A549 (cell line): ENCODE measurements at places on chromosomes 16 and 17. TPM values are rescaled to one million over a fixed set of nuclear protein-coding genes. Genes with fewer than 3 reads are reported as not detected.

DNA sequence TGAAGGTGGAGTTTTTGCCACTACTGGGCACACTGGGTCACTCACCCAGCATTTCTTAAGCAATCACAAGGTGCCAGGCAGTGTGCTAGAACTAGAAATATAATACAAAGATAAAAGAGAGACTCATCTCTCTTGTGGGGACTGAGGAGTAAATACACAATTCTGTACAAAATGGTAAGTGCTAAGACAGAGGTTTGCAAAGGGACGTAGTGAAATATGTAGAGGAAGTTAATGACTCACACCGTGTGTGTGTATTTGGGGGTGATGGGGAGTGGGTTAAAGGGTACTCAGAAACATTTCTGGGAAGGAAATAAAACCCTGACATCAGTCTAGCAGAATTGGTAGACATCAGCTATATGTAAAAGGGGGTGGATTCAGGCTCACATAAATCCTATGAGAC is 389.3 kb downstream of the CA10 start:
- DNase-seq: no peak

DNA sequence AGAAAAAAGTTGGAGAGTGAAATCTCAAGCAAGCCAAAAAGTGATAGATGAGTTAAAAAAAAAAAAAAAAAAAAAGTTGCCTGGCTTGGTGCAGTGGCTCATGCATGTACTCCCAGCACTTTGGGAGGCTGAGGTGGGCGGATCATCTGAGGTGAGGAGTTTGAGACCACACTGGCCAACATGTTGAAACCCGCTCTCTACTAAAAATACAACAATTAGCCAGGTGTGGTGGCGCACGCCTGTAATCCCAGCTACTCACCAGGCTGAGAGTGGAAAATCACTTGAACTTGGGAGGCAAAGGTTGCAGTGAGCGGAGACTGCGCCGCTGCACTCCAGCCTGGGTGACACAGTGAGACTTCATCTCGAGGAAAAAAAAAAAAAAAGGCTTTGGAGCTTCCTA is 668.8 kb downstream of the WWOX start:
- DNase-seq: no peak

GRCh38 chr16:83900571-83900970 is 1.7 kb downstream of the MLYCD start:
- no peak for DNase-seq

DNA sequence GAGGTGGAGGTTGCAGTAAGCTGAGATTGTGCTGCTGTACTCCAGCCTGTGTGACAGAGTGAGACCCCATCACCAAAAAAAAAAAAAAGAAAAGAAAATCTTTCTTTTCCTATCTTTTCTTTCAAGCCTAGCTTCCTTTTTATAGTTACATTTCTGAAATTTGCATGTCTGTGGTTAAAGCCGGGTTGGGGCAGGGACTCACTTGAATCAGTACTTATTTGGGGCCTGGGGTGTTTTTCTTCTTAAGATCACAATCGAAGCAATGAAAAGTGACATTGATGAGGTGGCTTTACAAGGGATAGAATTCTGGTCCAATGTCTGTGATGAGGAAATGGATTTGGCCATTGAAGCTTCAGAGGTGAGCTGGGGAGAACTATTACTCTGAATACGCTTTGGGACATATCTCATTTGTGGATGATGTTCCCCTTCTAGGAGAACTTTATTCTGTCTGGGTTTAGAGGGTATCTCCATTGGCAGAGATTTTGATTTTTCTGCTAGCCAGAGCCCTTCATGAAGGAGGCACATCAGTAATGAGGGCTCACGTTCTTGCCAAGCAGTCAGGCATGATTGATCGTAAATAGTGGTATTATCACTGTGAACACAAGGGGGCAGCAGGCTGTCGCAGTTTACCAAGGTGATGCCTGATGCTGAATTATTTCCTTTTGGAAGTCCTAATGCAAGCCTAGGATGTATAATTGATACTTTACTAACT is 14.3 kb downstream of the KPNB1 start:
- peak; percentile 76 for DNase-seq

DNA sequence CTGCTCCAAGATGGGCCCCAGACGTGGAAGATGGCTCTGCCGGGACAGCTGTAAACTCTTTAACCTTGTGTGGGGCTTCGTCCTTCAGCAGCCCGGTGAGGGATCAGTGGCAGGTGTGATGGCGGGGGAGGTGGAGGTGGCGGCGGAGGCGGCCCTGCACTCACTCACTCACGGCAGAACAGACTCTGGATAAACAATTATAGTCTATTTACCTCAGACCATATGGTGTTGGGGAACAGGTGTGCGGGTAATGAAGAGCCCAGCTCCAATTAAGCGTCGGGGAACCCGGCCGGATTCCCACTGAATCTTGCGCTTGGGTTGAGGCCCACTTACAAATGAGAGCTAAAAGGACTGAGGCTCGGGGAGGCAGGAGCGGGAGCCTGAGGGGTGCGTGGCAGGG is 104.3 kb upstream of the SDK2 start:
- no peak for DNase-seq

- DNase-seq: no peak
Observed at GRCh38 chr16:66159987-66160386, 206.5 kb upstream of the CDH5 start.

Gene QPRT
- polyA plus RNA-seq: 1.4 to 2.2 TPM (median 1.7 TPM) in 3 replicates

Gene TOM1L2
- polyA plus RNA-seq: 21.1 to 25.8 TPM (median 24.7 TPM) in 3 replicates

Gene ABCA8
- 0.26 to 0.61 TPM (median 0.33 TPM) in 3 replicates for polyA plus RNA-seq
